ENCODE measurements at places on chromosomes 2 and 18.

DNA sequence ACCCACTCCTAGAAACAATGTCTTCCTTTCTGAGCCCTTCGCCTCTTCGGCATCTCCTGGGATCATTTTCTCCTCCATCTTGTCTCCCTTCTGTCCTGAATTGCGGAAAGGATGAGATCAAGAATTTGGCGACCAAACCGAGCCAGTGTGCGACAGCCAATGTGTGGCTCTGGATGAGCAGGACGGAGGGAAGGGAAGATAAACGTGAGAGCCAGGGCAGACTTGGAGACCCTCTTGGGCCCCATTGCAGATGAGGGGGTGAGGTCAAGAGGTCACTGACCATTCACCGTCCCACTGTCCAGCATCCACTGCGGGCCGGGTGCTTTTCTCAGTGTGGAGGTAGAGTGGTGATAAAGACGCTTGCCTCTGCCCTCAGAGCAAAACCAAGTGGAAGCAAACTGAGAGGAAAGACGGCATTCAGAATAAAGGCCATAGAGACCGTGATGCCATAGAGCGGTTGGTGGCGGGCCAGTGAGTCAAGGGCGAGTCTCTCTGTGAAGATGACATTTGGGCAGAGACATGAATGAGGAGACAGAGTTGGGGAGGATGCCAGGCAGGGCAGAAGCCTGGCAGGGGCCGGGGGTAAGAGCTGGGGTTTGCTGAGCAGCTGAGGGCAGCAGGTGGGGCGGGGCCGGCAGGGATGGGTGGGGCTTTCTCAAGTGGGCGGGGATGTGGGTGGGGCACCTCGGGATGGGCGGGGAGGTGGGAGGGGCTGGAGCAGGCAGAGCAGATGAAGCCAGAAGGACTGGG is 55.6 kb downstream of the ACAA2 start:
- no peak for DNase-seq

DNA sequence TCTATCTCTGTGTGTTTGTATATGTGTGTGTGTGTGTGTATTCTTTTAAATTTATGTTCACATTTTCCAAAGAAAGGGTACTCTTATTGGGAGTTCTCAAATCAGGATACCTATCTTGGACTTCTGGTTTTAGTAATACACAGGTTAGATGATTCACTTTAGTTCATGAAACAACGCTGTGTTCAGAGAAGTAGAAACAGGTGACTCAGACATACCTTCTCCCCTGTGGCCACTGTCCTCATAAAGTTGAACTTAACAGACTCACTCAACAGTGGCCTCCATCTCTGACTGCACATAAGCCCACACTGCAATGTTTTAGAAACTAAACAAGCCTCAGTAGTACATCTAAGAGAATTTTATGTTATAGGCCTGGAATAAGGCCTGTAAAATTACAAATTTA is 566.6 kb upstream of the VRK2 start:
- no peak for DNase-seq

DNA sequence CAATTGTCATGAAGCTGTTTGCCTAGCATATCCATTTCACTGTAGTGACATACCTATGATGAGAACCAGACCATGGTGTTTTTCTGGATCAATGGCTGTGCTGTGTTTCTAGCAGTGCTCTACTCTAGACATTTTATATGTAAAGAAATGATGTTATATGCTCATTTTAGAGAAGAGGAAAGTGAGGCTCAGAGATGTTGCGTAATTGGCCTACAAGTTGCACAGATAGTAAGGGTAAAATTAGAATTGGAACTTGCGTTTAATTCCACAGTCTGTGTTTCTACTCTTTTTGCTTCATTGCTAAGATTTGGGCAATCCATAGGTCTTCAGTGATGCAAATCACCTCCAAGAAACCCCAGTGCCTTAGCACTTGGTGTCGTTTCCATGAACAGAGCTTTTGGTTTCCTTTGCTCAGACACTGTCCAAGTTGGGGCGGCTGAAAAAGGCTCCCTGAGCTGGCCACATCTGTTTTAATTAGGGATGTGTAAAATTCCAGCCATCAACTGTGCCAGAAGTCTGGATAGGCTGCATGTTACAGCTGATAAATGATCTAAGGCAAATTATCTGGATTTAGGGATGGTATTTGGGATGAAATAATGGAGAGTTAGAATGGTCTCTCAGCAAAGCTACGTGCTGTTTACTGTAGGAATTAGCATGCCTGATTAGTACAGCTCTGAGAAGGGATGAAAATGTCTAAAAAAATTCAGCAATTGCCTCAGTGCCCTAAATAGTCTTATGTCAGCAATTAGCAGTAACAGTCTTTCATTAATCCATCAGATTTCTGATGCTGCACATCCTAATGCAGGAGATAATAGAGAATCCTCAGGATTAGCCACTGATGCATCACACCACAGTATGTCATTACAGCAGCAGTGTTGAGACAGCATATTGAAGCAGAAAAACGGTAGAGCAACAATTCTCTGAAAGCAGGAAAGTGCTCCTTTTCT is 65.3 kb downstream of the PTPRM start:
- no peak for DNase-seq

DNA sequence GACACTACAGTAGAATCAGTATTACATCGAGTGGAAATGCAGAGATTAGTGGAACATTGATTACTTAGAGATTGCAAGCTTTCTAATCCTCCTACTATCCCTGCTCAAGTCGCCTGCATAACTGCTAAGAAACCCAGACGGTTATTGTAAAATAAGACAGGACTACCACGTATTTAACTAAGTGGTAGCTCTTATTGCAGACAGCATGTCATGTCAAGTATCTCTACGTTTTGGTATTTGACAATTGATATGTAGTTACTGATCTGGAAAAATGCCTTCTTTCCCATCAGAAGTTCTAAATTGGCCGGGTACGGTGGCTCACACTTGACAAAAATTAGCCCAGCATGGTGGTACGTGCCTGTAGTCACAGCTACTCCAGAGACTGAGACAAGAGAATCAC is 404.1 kb downstream of the CBLN2 start:
- DNase-seq = no peak

DNA sequence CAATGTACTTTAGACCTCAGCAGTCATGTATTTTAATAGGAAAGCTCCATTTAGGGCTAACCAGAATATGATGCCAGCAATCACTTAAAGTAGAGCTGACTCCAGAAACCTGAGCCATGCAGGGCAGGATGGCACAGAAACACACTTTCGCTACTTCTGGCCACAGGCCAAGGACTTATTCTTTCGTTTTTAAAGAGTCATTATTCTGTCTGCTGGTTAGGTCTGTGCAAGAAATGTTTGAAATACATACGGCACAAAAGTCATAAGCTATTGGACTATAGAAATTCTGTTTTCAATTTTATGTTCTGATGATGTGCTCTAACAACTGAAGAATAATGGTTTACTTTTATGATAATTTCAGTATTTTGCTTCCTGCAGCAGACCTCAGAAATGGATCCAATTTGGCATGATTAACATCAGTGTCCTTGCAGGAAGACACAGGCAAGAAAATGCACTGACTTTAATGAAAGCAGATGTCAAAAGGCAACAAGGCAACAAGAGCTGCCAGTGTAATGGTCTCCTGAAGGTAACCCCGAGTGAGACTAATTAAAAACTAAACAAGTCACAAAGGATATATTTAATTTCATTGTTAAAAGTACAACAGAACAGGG is 114.4 kb upstream of the CHRNA1 start:
- no peak for DNase-seq

- DNase-seq = no peak
These were observed 766.2 kb upstream of the TMEFF2 start for GRCh38 chr2:192960945-192961344.

GRCh38 chr2:108074150-108074549 is 87.8 kb downstream of the SLC5A7 start:
- DNase-seq = no peak

GRCh38 chr2:63300835-63301234 is 250.2 kb downstream of the OTX1 start:
- DNase-seq = no peak

- no peak for DNase-seq
These were observed 136.6 kb upstream of the ITGB6 start for GRCh38 chr2:160336635-160337034.

DNA sequence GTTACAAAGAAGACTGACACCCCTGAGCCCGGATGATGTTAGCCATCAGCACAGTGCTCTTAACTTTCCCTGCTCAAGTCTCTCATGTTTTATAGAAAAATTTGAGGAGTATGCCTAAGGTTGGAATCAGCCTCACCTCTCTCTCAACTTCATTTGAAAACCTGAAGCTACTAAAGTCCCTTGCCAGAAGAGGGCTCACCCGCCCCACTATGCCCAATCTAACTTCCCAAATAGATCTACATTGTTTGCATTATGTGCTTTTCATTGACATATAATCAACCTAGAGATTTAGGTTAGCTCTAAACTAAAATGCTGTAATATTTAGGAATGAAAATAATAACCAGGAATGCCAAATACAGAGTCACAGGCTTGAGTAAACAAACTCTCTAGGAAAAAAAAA is 305.4 kb downstream of the NCKAP5 start:
- DNase-seq = no peak

DNA sequence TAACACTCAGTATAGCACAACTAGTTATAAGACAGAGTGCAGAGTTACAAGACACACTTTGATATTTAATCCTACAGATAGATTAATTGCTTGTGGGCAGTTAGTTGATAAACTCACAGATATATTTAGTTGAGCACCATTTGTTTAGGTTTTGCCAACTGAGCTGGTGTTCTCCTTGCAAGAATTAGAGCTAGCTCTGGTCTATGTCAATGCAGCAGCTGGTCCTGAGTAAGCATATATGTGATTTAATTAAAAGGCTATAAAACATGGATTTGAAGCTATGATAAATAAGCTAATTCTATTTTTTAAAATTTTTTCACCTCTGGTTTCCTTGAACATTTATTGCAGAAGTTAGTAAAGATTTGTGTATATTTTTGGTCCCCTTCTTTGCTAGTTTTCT is 35.6 kb downstream of the GPD2 start:
- DNase-seq = no peak

GRCh38 chr2:9076210-9076609 is 72.7 kb upstream of the MBOAT2 start:
- no peak for DNase-seq

DNA sequence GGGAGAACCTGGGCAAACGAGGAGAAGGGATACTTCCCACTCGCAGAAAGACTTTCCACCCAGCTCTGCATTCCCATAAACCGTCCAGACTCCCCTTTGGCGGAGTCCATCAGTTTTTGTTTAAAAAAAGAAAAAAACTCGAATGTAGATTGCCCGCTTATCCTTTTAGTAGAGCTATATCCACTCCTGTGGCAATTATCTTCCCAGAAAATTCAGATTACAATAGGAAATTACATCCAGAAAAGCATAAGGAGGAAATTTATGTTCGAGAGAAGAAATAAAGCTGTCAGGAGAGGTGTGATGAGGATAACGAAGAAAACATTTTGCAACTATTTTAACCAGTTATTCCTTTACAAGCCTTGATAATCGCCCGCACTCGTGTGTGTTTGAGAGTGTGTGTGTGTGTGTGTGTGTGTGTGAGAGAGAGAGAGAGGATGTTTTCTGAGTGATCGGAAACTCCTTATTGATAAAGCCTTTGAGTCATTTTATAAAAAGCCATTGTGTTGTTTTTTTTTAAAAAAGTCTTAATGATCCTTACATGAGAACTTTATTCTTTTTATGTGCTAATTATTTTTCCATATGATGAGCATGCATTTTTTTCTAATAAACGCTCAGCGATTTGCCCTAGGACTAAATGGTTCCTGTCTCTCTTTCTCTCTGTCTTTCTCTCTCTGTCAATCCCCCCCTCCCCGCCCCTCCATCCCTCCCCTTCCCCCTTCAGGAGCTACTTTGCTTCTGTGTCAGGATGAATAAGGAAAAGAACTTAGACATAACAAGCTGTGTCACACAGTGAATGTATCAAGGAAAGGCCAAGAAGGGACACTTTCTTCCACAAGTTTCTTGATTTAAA is 1.1 kb upstream of the PPP3R1 start:
- no peak for DNase-seq

GRCh38 chr2:197312186-197312585 is 1.6 kb upstream of the ANKRD44 start:
- DNase-seq = no peak

DNA sequence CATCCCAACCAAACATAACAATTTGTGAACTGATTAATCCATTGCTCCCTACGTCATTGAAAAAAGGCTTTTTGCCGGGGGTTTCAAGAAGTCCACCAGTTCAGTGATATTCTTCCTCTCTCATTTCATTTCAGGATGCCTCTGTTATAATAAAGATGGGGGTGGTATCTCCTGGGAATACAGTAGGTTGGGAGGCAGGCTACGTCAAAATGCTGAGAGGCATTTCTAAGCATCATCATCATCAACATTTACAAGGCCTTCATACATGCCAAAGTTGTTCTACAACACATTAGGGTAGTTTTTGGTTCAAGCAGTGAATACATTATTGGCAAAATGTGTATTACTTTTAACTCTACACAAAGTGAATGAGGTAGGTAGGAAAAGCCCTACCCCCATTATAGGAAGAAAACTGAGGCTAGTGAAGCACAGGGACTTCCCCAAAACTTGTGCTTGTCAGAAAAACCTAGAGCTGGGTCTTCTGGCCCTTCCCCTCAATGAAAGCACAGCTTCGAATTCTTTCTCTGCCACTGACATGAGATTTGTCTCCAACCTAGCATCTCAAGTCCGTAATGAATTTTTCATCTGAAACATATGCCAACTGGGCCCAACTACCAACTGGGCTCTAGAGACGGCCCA is 11.3 kb downstream of the OSR1 start:
- DNase-seq = no peak

GRCh38 chr2:7730449-7730848 is 813.2 kb downstream of the RNF144A start:
- no peak for DNase-seq

DNA sequence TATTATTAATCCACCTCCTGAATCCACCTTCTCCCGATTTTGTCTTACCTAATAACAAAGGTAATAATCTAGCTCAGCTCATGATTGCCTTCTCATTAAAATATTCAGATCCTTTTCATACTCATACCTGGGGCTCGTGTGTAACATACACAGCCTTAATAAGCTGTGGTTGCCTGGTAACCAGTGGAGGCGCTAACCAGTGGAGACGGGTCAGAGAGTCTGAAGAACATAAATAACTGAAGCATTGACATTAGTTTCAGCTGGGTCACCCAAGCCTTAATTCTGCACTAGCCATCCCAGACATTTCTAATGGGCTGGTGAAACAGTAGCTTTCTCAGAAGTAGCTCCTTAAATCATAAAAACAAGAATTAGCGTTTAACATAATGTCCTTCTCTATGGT is 14.8 kb upstream of the DTNA start:
- DNase-seq = no peak

- DNase-seq = peak; percentile 15
These were observed 121.1 kb downstream of the ACOXL start for GRCh38 chr2:110853516-110853915.
